ENCODE measurements at places on chromosomes 12 and 14. TPM values are rescaled to one million over a fixed set of nuclear protein-coding genes. Genes with fewer than 3 reads are reported as not detected.

The CHURC1 gene
- 107 TPM for polyA plus RNA-seq

The DHH gene
- not detected for polyA plus RNA-seq

The ADGRD1 gene
- polyA plus RNA-seq = 76.2 TPM

The HHIPL1 gene
- 1.1 TPM for polyA plus RNA-seq

The COPZ1 gene
- polyA plus RNA-seq = 233 TPM

The RERGL gene
- not detected for polyA plus RNA-seq

The RASSF9 gene
- 0.57 TPM for polyA plus RNA-seq

The GLIPR1L1 gene
- polyA plus RNA-seq = not detected

The LRIG3 gene
- polyA plus RNA-seq = 14.7 TPM

The KRT77 gene
- polyA plus RNA-seq = not detected

The NELL2 gene
- polyA plus RNA-seq = 3.3 TPM

The OASL gene
- polyA plus RNA-seq = not detected

The MYBPC1 gene
- not detected for polyA plus RNA-seq

The C12orf60 gene
- 3.2 TPM for polyA plus RNA-seq

The PIWIL1 gene
- polyA plus RNA-seq = not detected

The RNU4-1 gene
- not detected for polyA plus RNA-seq
